ENCODE measurements at places on chromosomes 5 and 9.

DNA sequence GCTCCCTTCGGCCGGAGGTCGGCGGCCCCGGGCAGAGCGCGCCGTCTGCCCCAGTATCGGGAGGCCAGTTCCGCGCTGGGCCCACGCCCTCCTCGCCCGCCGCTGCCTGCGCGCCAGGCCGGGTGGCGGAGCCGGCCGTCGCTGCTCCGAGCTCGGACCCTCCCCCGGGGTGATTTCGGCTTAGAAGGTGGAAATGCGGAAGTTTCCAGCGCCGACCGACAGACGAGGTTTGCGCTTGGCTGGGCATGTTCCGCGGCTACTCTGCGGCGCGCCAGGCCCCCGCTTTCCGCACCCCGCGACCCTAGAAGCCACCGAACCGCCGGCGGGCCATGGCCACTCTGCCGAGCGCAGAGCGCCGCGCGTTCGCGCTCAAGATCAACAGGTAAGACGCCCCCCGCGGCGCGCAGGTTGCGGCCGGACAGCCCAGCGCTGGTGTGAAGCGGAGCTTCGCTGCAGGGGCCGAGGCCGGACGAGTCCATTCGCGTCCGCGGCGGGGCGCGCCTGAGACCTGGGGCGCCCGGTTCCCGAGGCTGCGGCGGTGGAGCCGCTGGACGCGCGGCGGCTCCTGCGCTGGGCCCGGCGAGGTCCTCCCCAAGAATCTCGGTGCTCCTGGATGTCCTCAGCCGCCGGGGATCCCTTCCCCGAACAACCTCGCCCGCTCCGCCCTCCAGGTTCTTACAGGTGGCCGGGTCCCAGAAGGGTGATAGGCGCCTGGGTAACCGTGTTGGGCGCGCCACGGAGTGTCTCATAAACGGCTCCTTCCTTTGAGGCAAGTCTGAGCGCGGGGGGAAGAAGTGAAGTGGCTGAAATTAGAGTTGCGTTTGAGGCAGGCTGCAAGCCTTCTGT lies at the start of gene DOCK8:
Gene DOCK8, plus strand, starts transcription at position 218 of the 846 bp plus-strand sequence. Its CDS starts 112 bp downstream, at position 330.
- DNase-seq, result peak; percentile 66

- no peak for DNase-seq
Measured at GRCh38 chr9:136695955-136696354, 8.7 kb upstream of the AGPAT2 start.

DNA sequence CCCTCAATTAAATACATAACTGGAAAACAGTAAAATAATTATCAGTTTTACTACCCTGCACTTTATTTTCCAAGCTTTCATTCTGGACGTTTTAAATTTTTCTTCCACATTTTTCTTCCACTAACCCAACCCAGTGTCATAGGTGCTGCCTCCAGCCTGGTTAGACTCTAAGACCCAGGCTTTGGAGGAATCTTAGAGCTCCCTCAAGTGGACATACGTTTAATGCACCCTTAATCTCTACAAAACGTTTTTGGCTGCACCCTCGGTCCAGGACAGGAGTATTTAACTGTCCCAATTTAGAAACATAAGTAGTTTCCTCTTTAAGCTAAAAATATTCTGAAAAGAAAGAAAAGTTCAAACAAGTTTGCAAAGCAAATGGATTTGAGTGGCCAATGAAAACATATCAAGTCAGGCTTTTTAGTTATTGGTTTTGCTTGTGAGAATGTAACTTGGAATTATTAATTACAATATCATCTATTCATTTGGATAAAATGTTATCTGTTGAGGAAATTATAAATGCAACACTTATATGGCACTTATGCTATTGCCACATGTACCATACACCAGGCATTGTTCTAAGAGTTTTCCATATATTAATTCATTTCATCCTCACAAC lies 38.9 kb downstream of the CDH6 start:
- DNase-seq, result no peak

DNA sequence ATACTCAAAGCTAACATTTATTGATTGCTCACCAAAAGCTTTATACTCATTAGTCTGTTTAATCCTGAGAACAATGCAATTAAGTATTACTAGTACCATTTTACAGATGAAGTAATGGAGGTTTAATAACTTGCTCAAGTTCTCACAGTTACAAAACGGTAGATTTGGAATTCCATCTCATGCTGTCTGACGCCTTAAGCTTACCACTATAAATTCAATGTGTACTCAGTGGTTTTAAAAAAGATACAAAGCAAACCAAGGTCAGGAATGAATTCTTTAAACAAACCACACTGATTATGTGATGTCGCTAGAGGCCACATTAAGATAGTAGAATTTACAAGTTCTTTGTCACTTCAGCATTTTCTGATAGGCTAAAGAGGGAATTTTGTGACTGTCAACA lies 1.2 kb upstream of the C5orf63 start:
- no peak for DNase-seq

- no peak for DNase-seq
Measured at GRCh38 chr9:122941582-122942234, 888 bp downstream of the RABGAP1 start.

- peak; percentile 15 for DNase-seq
Measured at GRCh38 chr9:121557581-121558447, 58.2 kb upstream of the GGTA1 start.

DNA sequence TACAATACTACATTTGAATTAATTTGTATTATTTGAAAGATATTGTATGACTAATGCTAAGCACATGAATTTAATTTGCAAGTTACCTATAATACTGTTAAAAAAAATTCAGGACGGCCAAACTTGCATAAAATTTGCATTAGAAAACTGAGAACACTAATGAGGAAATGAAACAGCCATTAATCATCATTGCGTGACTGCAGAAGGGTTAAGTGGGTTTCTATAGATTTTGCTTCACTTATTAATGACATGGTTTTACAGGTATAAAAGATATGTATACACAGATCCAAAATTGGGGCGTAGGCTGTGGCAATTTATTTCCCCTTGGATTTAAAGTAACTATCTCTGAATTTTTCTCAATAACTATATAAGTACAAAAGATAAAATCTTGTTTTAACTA lies 882.6 kb downstream of the PTPRD start:
- no peak for DNase-seq

DNA sequence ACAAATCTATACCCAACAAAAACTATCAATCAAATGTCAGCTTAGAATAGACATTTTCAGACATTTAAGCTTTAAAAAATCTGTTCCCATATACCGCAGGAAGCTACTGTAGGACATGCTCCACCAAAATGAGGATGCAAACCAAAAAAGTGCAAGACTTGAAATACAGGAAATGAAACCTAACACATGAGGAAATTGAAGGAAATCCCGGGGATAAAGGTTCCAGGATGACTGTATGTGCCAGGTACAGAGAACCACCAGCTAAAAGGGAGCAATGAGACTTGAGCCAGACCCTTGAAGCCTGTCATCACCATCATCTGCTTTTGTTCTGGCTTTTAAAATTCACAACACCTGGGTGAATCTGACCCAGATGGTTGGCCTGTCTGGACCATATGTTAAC lies 21.4 kb downstream of the DIAPH1 start:
- no peak for DNase-seq

- no peak for DNase-seq
Measured at GRCh38 chr5:114789773-114790402, 379.8 kb downstream of the TRIM36 start.

- DNase-seq, result peak; percentile 55
Measured at GRCh38 chr5:10445352-10445751, 3.7 kb downstream of the ROPN1L start.

DNA sequence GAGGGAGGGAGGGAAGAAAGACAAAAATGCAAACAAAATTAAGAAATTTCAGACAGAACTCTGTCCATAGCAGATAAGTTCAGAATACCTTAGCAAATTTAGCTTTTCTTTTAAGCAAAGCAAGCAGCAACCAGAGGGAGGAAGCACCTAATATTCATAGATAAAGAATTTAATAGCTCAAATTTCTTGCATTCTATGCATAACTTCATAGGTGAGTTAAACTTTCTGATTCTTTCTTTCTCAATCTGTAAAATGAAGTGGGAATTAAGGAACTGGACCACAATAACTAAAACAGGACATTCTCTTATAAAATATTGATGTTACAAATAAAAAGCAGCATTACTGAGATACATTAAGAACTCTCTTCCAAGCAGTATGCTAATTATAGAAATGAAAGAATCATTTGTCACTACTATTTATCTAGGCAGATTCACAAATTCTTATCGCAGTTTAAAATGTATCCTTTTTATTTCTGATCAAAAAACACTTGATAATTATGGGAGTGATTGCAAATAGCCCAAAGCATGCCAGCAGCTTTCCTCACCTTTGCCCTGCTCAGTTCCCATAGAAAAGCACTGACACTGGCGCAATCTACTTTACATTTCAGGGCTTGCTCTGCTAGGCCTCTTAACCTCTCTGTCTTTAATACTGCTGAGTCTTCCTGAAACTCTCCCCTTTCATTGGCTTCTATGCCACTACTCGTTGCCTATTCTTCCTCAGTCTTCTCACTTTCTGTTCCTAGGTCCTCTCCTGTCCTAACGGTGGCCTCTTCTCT lies 341.8 kb downstream of the PIK3R1 start:
- DNase-seq, result no peak

GRCh38 chr5:67334373-67334772 lies 137.8 kb upstream of the CD180 start:
- DNase-seq, result no peak

DNA sequence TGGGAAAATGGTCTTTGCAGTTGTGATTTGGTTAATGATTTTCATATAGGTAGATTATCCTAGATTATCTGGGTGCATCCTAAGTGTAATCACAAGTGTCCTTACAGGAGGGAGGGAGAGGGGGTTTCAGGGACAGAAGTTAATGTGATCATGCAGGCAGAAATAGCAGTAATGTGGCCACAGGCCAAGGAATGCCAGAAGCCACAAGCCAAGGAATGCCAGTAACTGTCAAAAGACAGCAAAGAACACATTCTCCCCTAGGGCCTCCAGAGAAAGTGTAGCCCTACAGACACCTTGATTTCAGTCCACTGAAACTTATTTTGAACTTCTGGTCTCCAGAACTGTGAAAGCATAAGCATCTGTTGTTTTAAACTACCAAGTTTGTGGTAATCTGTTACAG lies 2074.5 kb downstream of the MAT2B start:
- no peak for DNase-seq

DNA sequence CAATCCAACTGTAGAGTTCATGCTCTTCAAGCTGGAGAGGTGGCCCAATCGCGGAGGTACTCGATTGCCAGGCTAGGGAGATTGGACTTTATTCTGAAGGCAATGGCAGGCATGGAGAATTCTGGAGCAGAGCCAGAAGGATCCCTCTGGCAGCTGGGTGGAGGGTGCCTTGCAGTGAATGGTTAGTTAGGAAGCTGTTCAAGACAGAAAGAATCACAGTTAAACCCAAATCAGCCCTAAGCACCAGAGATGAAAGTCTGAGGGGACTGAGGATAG lies 182.4 kb downstream of the RGS3 start:
- no peak for DNase-seq

GRCh38 chr9:134337469-134337868 lies 11.2 kb downstream of the RXRA start:
- no peak for DNase-seq

DNA sequence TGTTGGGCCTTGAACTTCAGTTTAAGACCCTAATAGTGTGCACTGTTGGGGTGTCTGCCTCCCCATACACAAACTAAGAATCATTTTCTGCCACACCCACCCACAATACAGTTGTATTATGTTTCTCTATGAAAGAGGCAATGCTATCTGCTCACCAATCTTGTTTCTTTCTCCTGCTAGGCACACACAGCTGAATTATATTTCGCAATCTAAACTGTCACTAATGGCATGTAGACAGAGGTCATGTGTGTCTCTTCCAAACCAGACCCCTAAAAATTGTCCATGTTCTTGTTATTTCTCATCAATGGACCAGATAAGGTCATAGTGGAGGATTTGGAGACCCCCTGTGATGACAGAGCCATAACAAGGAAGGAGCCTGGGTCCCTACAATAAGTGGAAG lies 57.3 kb downstream of the RIGI start:
- DNase-seq, result no peak

DNA sequence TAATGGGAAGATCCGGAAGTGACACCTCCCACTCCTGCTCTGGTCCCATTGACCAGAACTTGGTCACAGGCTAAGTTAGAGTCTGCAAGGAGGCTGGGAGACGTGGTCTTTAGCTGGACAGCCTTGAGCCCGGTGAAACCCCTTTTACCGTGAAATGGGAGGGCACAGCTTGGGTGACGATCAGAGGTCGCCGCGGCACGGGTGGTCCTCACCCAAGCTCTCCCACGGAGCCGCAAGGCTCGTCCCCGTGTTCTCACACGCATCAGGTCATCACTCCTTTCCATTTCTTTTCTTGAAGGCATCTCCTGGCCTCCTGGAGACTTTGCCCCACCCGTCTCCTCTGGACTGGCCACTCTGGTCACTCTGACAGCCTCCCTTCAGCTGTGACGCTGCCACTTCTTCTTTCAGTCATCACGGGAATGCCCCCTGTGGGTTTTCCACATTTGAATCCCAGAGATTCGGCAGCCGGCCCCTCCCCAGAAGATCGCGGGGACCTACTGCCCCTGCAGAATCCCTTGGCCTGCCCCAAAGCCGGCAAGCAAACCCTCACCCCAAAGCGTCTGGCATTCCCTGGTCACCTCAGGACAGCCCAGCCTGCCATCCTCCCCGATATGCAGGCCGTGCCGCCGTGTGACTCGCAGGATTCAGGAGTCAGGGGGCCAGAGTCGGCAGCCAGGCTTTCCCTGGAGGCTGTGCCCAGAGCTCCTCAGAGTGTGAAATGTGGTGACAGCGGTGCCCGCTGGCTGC lies 18.9 kb upstream of the EGFL7 start:
- no peak for DNase-seq

DNA sequence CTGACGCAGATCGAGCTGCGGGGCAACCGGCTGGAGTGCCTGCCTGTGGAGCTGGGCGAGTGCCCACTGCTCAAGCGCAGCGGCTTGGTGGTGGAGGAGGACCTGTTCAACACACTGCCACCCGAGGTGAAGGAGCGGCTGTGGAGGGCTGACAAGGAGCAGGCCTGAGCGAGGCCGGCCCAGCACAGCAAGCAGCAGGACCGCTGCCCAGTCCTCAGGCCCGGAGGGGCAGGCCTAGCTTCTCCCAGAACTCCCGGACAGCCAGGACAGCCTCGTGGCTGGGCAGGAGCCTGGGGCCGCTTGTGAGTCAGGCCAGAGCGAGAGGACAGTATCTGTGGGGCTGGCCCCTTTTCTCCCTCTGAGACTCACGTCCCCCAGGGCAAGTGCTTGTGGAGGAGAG lies 4.6 kb upstream of the PHYHD1 start:
- DNase-seq, result no peak

DNA sequence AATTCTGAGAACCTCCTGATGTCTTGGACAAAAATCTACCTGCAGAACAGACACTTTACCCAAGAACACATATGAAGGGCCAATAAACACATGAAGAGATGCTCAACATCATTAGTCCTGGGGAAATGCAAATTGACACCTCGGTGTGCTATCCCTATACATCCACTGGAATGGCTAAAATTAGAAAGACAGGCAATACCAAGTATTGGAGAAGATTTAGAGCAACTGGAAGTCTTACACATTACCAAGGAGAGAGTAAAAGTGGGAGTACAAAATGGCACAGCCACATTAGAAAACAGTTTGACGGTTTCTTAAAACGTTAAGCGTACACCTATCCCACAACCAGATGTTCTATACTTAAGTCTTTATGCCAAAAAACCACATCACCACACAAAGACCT lies 3.3 kb upstream of the TDRD7 start:
- DNase-seq, result no peak
